MG63 (cell line): ENCODE measurements at places on chromosomes 1 and 21. TPM values are rescaled to one million over a fixed set of nuclear protein-coding genes. Genes with fewer than 3 reads are reported as not detected.

C1orf87 gene
- total RNA-seq: not detected in 2 replicates

AIRE gene
- total RNA-seq: not detected in 2 replicates

CLCA4 gene
- total RNA-seq: not detected in 2 replicates

STMN1 gene
- 85.4 and 116 TPM in 2 replicates for total RNA-seq

MPL gene
- total RNA-seq: not detected in 2 replicates

FCRL6 gene
- total RNA-seq: not detected in 2 replicates
